Anterior cingulate cortex (tissue), 58 donors: ENCODE measurements at places on chromosomes 5 and 9.

DNA sequence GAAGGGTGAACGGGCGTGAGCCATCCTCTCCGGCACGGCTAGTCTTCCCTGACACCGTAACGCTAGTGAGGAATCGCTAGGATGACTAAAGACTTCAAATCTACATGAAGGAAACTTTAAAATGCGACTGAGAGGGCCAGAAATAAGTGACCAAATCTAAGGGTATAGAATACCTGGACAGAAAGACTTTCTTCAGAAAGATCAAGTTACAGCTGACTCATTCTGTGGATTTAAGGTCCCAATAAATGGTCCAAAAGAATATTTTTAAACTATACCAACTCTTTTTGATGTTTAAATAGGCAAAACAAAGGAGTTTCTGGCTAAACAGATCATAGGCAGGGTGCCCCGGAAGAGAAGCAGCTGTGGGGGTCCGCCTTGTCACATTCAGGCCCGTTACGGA lies 38.9 kb upstream of the CEP72 start:
- no peak for DNase-seq

DNA sequence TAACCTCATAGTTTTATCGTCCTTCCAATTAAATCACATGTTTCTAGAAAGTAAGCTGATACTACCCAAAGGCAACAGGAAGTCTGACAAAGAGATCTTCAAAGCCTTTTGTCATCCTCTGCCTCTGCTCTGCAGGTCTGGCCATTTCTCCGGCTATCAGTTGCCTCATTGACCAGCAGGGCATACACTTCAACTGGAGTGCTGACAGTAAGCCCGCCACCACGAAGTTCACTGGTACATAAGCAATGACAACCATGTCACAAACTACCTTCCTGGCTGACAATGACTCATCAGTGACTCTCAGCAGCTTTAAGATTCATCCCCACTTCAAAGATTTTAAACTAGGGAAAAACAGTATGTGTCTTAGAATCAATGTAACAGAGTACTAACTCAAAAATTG lies 20.6 kb downstream of the SPTLC1 start:
- no peak for DNase-seq

- DNase-seq, result peak; percentile 24
Measured at GRCh38 chr9:98726735-98727134, 18.0 kb upstream of the GABBR2 start.

DNA sequence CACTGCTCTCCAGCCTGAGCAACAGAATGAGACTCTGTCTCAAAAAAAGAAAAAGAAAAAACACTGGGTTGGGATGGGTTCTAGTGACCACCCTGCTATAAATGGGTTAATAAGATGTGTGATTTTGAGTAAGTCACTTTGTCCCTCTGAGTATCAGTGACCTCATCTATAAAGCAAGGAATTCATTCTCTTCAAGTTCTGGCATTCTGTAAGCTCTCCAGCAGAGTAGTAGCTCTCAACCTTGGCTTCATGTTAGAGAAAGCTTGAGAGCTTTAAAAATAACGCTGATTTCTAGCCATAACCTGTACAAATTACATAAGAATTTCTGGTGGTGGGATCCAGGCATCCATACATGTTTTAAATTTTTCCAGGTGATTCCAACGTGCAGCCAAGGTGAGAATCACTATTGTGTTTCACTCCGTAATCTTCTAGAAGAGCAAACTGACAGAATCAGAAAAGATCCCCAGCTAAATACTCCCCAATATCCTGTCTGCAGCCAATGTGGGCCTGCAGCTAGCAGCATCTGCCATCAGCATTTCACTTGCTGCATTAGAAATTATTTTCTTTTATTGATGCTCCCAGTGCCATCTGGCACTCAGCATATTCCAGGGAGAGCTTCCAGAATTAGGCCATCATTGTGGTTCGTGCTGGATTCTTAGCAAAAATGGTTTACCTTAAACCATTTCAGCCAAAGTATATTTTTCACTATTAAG lies 109.4 kb downstream of the FEM1C start:
- DNase-seq, result no peak

GRCh38 chr5:143275512-143276363 lies 127.7 kb downstream of the NR3C1 start:
- no peak for DNase-seq

GRCh38 chr9:136399176-136400037 lies 563 bp downstream of the SNAPC4 start:
- no peak for DNase-seq

DNA sequence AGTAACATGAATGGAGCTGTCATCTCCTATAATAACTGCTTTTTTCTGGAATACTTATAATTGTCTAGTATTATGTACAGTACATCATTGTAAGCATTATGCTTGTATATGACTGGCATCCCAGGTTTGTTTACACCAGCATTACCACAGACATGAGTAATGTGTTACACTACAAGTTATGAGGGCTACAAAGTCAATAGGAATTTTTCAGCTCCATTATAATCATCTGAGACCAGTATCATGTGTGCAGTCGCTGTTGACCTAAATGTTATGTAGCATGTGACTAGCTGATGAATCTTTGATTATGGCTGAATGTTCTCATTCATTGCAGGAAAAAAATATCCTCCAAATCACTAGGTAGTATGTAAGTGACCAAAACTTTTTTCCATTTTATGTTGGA lies 2.2 kb downstream of the ZCCHC9 start:
- DNase-seq, result no peak

GRCh38 chr9:125896404-125896803 lies 149.2 kb downstream of the PBX3 start:
- DNase-seq, result no peak

GRCh38 chr9:68838245-68838644 lies 133.2 kb downstream of the PIP5K1B start:
- DNase-seq, result no peak

- DNase-seq, result no peak
Measured at GRCh38 chr5:21709770-21710169, 1143.4 kb downstream of the CDH12 start.

- no peak for DNase-seq
Measured at GRCh38 chr5:118468085-118468484, 520.3 kb downstream of the DTWD2 start.

GRCh38 chr5:98470747-98471146 lies 302.7 kb upstream of the RGMB start:
- no peak for DNase-seq

GRCh38 chr9:98182069-98182820 lies 10.2 kb downstream of the CORO2A start:
- no peak for DNase-seq

GRCh38 chr5:2877522-2877921 lies 126.0 kb upstream of the IRX2 start:
- peak; percentile 50 for DNase-seq

DNA sequence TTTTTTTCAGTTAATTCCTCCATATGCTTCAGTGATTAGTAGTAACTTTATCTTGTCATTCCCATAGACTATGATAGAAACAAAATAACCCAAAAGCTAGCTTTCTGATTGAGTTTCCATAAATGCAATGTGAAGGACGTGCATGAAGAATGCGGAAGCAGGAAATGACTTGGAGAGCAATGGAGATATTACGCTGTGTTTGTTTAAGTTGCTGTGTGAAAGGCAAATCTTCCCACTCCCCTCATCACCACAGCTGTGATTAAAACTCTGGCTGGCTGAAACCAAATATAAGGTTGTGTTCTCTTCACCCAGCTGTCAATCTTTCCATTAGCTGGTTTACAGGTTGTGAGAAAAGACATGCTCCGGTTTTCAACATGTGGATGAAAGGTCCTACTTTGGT lies 83.9 kb downstream of the NR2F1-AS1 start:
- DNase-seq, result no peak

- no peak for DNase-seq
Measured at GRCh38 chr9:5112646-5113045, 72.8 kb downstream of the INSL6 start.

DNA sequence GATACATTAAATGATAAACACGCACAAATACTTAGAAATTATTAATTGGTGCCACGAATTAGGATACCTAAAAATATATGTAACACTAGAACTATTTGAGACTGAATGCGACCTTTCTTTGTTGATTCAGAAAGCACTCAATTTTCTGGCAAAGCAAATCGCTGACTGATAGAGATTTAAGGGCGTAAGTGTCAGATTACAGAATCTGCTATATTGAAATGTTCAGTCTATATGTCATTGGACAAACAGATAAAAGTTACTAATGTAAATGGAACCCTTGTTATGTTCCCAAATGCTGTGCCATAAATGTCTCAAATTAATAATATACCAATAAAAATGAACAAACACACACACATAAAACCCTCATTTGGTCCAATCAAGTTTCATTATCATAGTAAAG lies 137.9 kb downstream of the MPDZ start:
- no peak for DNase-seq

GRCh38 chr9:129506041-129506440 lies 114.9 kb downstream of the C9orf50 start:
- DNase-seq, result no peak

GRCh38 chr5:62273687-62274086 lies 32.3 kb upstream of the KIF2A start:
- no peak for DNase-seq

DNA sequence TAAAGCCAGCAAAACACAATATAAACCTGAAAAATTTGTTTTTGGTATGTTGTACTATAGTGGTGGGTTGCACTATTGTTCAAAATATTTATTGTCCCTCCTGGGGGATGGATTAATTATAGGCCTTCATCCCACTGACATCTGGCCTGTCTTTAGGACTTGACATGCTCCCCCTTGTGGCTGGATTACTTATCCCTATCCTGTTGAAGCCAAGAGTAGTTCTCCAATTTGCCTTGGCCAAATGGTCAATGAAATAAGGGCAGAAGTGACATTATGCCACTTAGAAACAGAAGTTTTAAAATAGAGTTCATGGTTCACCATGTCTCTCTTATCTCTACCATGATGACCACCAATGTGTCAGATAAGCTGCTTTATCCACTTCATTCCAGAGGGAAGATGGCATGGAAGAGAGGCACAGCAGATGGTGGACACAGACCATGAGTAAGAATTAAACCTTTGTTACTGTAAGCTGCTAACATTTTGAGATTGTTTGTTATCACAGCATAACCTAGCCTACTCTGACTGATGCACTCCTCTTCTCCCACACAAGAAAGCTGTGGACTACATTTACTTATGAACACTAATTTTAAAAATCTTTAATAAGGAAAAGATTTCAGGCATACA lies 29.2 kb upstream of the ARHGEF28 start:
- DNase-seq, result no peak
